ENCODE measurements at places on chromosomes 13 and 19.

DNA sequence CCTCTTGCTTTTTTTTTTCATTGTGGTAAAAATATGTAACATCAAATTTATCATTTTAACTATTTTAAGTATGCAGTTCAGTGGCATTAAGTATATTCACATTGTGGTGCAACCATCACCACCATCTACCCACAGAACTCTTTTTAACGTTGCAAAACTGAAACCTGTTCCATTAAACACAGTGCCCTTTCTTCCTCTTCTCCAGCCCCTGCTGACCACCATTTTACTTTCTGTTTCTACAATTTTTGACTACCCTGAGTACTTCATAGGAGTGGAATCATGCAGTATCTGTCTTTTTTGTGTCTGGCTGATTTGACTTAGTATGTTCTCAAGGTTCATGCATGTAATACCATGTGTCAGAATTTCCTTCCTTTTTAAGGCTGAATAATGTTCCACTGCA lies 153.1 kb downstream of the FGF9 start:
- DNase-seq, result no peak

DNA sequence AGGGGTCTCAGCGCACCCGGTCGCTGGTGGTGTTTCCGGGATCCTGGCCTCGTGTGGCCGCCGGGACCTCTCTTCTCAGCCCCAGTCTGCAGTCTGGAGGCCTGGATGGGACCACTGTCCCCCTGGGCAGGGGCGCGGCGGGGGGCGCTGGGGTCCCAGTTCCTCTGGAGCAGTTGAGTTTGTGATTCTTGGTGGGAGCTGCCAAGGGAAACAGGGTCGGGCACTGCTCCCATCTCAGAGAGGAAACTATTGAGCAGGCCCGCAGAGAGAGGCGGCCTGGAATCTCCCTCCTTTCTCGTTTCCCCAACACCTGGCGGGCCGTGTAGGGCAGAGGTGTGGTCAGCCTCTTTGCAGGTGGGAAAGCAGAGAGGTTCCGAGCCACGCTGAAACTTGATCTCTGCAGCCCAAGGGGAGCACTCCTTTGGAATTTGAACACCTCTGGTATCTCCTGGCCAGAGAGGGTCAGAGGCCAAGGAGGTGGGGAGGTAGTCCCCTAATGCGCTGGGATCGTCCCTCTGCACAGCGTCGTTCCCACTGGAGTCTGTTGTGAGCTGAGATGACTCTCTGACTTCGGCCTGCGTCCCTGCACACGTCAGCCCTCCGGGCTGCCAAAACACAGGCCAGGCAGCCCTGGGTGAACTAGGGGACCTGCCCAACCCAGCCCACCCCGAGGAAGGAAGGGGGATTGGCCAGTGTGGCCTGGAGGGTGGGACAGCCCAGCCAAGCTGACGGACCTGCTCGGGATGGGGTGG lies 741 bp downstream of the PLEKHF1 start:
- no peak for DNase-seq

DNA sequence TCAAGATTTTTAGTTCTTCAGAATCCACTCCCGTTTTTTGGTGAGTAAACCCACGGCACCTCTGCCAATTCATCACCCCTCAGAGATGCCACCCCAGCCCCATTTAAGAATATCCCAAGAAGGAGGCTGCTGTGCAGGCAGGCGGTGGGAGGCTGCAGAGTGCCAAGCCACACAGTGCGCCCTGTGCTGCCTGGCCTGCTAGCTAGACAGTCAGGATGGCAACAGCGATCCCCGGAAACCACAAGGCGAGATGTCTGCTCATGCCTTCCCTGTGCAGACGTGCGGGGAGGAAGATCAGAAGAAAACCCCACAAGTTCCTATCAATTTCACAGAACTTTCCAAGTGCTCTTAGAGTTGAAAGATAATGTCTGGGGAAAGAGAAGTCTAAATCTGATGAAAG lies 64.8 kb upstream of the GPR183 start:
- DNase-seq, result peak; percentile 73

- no peak for DNase-seq
These were observed 12.8 kb downstream of the F2RL3 start for GRCh38 chr19:16901491-16902175.

- no peak for DNase-seq
These were observed 169.3 kb downstream of the LHFPL6 start for GRCh38 chr13:39433651-39434050.

- no peak for DNase-seq
These were observed 18.6 kb downstream of the ZNF177 start for GRCh38 chr19:9381361-9381785.

- DNase-seq, result no peak
These were observed 8.5 kb downstream of the CCDC8 start for GRCh38 chr19:46404753-46405468.

- no peak for DNase-seq
These were observed 1.7 kb downstream of the B3GLCT start for GRCh38 chr13:31201341-31202031.
